ENCODE measurements at places on chromosomes 7 and 10.

DNA sequence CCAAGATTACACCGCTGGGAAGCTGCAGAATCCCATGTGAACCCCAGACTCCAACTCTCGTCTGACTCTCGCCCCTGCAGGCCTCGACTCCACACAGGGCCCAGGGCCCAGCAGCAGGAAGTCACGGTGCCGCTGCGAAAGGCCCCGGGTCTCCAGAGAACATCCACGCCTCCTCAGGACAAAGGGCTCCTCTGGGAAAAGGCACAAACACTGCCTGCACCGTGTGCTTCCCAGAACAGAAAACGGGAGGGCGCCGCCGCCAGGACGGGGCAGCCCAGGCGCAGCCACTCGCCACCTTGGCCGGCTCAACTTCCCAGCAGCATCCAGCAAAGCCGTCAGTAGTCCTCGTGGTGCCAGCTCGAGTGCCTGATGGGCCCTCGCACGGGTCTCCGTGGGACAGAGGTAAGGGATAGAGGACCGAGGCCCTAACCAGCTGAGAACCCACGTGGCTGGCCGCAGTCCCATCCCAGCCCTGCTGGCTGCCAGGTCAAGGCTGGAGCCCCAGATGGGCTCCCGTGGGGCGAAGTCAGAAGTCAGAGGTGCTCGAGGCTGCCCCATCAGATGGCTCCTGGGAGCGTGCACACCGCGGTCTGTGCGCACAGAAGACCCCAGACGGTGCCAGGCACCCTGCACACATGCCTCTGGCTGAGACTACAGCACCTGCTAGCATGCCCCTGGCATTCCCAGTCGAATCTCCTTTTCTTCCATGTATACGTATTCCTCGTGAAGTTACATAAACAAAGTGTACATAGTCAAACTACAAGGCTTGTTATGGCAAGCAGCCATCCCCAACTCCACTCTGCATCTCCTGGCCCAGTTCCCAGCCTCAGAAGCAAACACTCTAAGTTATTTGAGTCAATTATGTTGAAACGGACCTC lies 60.2 kb downstream of the MAD1L1 start:
- no peak for DNase-seq

DNA sequence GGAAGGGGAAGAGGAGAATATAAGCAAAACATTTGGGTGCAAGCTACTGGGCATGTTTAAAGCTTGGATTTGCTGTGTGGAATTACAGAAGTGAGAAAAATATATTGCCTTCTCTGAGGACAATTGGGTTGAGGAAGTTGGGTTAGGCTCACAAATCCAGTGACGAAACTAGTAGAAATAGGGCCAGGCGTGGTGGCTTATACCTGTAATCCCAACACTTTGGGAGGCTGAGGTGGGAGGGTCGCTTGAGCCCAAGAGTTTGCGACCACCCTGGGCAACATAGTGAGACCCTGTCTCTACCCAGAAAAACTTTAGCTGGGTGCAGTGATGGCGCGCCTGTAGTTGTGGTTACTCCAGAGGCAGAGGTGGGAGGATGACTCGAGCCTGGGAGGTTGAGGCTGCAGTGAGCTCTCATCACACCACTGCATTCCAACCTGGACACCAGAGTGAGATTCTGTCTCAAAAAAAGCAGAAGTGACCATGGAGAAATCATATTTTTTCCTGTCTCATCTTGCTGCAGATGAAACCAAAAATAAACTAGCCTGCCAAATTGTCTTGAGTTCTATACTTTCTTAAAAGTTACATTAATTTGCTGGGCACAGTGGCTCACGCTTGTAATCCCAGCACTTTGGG lies 22.4 kb downstream of the NRBF2 start:
- no peak for DNase-seq

DNA sequence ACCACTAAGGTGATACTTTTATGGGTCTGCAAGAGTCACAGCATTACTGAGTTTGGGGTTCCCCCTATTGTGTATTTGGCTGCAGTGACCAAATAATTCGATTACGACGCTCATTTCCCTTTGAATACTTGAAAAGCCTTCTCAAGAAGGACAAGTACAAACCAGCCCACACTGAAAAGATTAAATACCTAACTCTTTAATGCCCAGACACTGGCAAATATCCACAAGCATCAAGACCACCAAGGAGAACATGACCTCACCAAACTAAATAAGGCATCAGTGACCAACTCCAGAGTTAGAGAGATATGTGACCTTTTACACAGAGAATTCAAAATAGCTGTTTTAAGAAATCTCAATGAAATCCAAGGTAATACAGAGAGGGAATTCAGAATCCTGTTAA lies 31.8 kb upstream of the SFTPD start:
- no peak for DNase-seq

DNA sequence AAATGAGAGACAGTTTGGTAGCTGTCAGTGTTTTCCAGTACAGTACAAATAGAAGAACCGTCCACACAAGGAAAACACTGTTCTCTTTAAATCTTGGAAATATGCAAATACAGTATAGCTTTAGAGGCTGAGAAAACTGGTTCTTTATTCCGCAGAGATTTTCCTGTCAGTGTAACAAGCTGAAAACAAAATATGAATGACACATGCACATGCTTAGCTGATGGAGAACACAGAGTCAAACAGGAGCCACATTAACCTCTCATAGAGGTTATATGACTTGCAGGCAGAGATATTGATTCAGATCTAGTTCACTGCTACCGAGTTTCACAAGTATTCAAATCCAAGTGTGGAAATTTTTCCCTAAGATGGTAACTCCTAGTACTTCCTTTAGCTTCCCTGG lies 135.2 kb upstream of the C1QL3 start:
- DNase-seq, result no peak

- DNase-seq, result no peak
Observed at GRCh38 chr7:110337646-110338045, 753.3 kb upstream of the LRRN3 start.

DNA sequence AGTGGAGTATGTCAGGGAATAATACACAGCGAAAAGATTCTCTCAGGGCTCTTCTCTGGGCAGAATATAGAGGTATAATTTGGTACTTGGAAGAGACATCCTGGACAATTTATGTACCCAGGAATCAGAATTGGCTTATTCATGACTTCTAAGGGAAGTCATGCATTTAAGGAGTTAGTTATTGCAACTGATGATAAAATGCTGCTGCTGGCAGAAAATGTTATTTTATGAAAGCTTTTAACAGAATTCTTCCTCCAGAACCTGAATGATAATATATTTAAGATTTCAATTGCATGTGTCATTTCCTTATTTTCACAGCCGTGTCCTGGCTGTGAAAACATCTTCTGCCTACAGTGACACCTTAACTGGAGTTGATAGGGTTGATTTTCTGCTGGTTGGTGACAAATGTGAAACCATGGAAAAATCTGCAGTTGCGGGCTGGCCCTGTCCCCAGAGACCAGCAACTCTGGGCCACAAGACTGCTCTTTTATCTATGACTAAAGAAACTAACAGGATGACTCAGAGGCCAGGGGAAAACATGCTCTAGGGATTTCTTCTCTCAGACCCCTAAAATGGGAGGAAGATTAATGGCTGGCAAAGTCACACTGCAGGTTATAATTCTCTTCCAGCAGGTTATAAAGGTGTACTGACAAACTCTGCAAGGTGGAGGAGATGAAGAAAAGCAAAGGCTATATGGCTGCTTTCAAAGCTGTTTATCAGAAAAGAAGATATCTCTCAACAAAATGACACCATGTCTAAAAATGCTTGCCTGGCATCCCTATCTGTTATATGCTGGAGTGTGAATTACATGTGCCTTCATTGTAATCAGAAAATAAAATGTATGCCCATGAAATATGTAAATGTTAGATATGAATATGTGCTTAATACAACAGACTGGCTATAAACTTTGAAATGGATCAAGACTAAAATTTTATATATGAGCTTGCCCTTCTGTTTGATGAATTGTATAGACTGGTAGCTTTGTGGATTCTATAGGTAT lies 12.1 kb upstream of the TRUB1 start:
- DNase-seq, result peak; percentile 88
